Naive thymus-derived CD8-positive, alpha-beta T cell (primary cell): ENCODE measurements at places on chromosomes 5 and 9.

DNA sequence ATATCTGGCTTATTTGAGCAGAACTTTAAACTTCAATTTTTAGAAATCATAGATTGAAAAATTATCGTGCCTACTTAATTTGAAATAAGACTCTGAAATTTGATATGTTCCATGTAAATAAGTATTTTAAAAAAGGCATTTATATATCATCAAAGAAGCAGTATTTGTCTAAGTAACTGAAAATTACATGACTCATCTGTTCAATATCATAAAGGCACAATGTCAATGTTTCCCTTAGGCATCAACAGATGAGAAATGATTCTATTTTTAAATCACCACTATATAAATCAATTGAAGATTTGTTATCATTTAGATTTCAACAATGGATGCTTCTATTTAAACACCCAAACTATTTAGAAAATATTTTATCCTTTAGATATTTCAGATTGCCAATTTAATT lies 142.9 kb upstream of the POU5F2 start:
- no peak for DNase-seq
- H3K36me3 ChIP-seq: peaks cover 13% of the 10 kb centered on the region
- H3K27ac ChIP-seq: no peak overlapping the region
- H3K27me3 ChIP-seq: no peaks in the 10 kb centered on the region
- peaks cover 22% of the 10 kb centered on the region for H3K4me1 ChIP-seq

DNA sequence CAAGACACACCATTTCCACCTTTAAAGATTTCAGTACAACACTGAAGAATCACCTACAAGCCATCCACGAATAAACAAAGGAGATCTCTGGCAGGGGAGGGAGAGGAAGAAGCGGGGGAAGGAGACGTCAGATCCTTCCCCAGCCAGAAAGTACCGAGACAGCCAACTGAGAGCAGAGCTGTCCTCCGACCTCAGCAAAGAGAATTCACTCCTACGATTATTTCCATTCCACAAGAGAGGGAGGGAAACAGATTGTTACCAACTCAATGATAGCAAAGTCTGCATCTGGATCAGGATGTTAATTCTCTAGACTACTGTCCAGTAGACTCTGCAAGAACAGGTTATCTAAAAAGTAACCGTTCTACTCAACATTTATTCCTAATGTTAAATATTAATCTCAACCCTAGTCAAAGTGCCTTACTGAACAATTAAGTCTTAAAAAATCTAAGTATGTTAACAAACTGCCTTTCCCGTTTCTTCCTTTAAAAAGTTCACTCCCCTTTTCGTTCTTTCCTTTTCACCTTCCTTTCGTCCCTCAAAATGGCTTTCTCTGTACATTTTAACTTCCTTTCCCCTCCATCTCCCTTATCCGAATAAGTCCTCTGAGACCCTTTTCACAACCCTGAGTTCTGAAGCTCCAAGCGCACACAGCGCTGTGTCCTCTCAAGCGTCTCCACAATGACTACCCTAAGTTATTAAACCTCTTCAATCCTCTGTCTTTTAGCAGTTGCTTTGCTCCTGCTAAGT lies 1.4 kb downstream of the CHD1 start:
- no peaks in the 10 kb centered on the region for H3K27me3 ChIP-seq
- H3K4me1 ChIP-seq: peaks cover 59% of the 10 kb centered on the region
- H3K36me3 ChIP-seq: no peaks in the 10 kb centered on the region
- H3K27ac ChIP-seq: peak overlapping the region; percentile 97
- H3K4me3 ChIP-seq: peak overlapping the region; percentile 97

DNA sequence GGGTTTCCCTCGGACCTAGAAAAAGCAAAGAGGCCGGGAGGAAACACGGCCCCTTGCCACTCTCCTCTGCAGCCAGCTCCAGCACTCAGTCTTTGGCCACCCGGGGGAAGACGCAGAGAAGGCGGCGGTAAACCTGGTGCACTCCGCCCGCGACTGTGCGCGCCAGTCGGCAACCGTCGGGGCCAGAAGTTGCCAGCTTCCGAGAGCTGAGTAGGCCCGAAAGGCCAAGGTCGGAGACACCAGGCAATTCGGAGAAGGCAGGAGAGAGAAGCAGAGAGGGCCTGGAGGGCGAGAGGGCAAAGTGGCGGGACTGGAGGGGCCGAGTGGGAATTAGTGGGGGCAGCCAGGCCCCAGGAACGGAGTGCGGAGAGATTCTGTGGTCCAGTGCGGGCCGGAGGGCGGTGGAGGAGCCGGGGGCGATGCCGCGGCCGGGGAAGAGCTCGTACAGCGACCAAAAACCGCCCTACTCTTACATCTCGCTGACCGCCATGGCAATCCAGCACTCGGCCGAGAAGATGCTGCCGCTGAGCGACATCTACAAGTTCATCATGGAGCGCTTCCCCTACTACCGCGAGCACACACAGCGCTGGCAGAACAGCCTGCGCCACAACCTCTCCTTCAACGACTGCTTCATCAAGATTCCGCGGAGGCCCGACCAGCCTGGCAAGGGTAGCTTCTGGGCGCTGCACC lies at the start of gene FOXB2:
FOXB2 (plus strand) TSS at position 420 of the 690 bp plus-strand sequence; CDS start at position 420, 0 bp downstream.
- H3K4me3 ChIP-seq: peak within 1 kb of the TSS; percentile 38
- H3K27ac ChIP-seq: no peak within 1 kb of the TSS
- peaks cover 92% of the 10 kb centered on the region for H3K27me3 ChIP-seq
- no peak for DNase-seq
- H3K36me3 ChIP-seq: no peaks in the 10 kb centered on the region
- H3K4me1 ChIP-seq: peaks cover 48% of the 10 kb centered on the region

- no peak for DNase-seq
- no peak overlapping the region for H3K4me3 ChIP-seq
- peaks cover 6% of the 10 kb centered on the region for H3K27me3 ChIP-seq
- no peak overlapping the region for H3K27ac ChIP-seq
Measured at GRCh38 chr5:175893466-175893865, 22.1 kb downstream of the CPLX2 start.

- peaks cover 7% of the 10 kb centered on the region for H3K4me1 ChIP-seq
- H3K27ac ChIP-seq: no peak overlapping the region
- H3K27me3 ChIP-seq: peaks cover 67% of the 10 kb centered on the region
- peak overlapping the region; percentile 74 for H3K4me3 ChIP-seq
- H3K36me3 ChIP-seq: no peaks in the 10 kb centered on the region
Measured at GRCh38 chr9:132125944-132126679, 35.7 kb upstream of the NTNG2 start.

DNA sequence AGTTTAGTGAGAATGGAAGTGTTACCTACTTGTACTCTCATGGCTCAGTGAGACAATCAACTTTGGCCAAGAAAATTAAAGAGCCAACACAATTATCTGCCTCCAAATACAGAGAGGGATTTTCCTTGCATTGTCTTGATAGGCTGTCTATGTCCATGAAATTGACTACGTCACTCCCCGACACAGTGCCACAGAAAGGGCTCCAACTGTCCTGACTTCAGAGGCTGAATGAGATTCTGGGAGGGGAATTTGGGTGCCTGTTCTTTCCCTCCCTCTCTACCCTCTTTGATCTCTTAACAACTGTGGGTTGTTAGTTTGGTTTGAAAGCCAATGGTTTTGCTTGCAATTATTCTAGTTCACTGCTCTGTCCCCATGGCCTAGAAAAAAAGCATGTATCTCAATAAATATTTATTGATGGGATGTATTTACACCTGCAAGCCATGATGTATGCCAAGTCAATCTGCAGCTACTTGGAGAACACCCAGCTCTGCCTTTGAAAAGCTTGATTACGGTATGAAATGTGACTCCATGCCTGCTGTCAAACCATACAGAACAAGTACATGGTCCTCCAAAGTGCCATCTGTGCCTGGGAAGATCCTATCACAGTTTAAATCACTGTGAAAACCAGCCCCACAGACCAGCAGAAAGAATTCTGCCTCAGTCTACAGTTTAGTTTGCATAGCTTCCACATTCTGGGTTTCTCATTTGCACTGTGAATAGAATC lies 37.3 kb downstream of the CAPSL start:
- no peaks in the 10 kb centered on the region for H3K36me3 ChIP-seq
- H3K4me3 ChIP-seq: no peak overlapping the region
- H3K4me1 ChIP-seq: peaks cover 63% of the 10 kb centered on the region
- no peak for DNase-seq
- no peaks in the 10 kb centered on the region for H3K27me3 ChIP-seq

DNA sequence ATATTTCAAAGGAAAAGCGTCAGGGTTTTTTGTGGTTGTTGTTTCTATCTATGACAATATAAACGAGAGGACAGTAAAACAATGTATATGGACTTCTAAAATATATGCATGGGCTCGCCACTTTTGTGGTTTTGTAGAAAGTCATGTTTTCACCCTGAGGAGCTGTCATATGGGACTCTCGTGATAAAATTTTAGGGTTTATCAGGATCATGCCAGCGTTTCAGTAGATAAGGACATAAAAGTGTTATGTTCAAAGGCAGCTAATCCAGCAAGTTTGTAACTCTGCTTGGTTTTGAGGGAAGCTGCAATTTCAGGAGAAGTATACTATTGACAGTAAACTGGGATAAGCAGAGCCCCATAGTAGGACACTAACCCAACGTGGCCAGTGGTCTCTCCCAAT lies 120.3 kb downstream of the CDC42SE2 start:
- no peak for DNase-seq
- peaks cover 82% of the 10 kb centered on the region for H3K4me1 ChIP-seq
- H3K27ac ChIP-seq: peak overlapping the region; percentile 98

DNA sequence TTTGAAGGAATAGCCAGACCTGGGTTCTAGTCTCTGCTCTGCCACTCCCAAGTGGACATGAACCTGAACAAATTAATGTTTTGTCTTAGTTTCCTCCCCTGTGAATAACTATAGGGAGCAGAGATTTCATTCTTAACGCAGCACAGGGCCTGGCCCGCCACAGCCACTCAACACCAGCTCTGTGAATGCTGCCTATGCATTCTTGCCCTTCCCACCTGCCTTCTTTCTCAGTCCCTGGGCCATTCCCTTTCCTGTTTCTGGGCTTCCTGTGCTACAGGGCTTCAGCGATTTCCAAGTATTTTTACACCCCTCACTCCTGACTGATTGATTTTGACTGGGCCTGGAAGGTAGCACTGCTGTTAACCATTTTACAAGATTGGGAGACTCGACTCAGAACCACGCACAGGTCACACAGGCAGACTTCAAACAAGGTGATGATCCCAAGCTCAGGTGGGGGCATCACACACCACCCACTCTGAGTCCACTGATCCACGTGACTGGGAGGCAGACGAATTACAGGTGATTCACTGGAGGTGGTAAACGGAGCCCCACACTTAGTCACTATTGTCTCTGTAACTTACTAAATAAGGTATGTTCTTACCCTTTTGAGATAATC lies 21.4 kb downstream of the PTPN3 start:
- no peak for DNase-seq
- peaks cover 8% of the 10 kb centered on the region for H3K27me3 ChIP-seq
- no peak overlapping the region for H3K4me3 ChIP-seq
- no peaks in the 10 kb centered on the region for H3K36me3 ChIP-seq
- no peaks in the 10 kb centered on the region for H3K4me1 ChIP-seq

DNA sequence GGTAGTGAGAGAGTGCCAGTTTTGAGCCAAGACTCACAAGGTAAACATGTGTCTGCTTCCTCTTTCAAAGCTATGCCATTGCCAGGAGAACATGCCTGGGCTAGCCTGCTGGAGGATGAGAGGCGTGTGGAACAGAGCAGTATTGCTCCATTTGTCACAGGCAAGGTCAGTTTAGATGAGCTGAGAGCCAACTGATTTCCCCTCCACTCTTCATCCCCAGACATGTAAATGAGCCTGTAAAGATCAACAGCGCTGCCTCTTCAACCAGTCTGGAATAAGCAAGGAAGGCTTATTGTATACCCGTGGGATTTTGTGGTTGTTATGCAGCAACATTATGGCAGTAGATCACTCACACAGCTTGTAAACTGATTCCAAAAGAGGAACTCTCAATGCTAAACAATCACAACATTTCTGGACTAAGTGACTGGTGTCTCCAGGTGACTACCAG lies 8.2 kb upstream of the GDNF start:
- no peak for DNase-seq
- H3K4me3 ChIP-seq: no peak overlapping the region
- no peaks in the 10 kb centered on the region for H3K36me3 ChIP-seq
- H3K4me1 ChIP-seq: no peaks in the 10 kb centered on the region
- H3K27me3 ChIP-seq: peaks cover 17% of the 10 kb centered on the region
- H3K27ac ChIP-seq: no peak overlapping the region

DNA sequence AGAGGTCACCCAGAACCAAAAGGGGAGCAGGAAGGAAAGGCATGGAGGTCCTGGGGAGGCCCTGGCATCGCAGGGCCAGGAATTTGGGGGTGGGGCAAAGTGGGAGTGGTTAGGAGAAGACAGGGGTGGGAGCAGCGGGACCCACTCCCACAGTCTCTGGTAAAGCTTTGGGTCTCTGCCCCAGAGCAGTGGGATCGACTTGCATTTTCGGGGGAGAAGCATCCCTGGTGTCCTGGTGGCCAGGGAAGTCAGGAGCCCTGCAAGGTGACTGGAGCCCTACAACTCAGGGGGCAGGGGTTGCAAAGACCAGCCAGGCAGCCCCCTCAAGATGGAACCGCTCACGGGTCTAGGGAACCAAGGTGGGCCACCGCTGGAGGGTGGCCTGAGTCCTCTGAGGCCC lies 22.4 kb upstream of the GTF3C5 start:
- H3K36me3 ChIP-seq: no peaks in the 10 kb centered on the region
- H3K4me1 ChIP-seq: no peaks in the 10 kb centered on the region
- no peak for DNase-seq
- no peak overlapping the region for H3K27ac ChIP-seq

DNA sequence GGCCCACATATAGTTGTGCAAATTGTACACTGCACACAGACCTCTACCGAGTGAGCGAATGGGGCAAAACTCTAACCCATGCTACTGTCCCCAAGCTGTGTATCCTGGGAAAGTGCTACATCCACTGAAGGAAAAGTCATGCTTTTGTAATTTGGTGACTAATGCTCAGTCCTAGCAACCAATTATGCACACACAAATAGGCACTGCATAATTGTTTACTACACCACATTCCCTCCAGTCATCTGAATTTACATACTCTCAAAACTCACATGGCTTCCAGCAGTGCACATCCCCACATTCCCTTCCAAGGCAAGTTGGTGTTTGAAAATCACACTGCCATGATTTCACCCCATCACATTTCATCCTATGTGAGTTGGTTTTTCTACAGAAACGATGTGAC lies 125.9 kb upstream of the OSMR start:
- no peaks in the 10 kb centered on the region for H3K36me3 ChIP-seq
- no peak for DNase-seq
- H3K27me3 ChIP-seq: peaks cover 13% of the 10 kb centered on the region
- H3K27ac ChIP-seq: no peak overlapping the region
- no peaks in the 10 kb centered on the region for H3K4me1 ChIP-seq

GRCh38 chr9:121636341-121636865 lies 15.0 kb upstream of the DAB2IP start:
- H3K36me3 ChIP-seq: no peaks in the 10 kb centered on the region
- H3K27me3 ChIP-seq: no peaks in the 10 kb centered on the region
- peaks cover 11% of the 10 kb centered on the region for H3K4me1 ChIP-seq
- no peak for DNase-seq
- no peak overlapping the region for H3K27ac ChIP-seq
